ENCODE measurements at places on chromosomes 6 and 20. TPM values are rescaled to one million over a fixed set of nuclear protein-coding genes. Genes with fewer than 3 reads are reported as not detected.

GRCh38 chr6:89122625-89123024 is 4.8 kb upstream of the SRSF12 start:
- peak; percentile 65 for DNase-seq

Gene ECT2L
- not detected for polyA plus RNA-seq

DNA sequence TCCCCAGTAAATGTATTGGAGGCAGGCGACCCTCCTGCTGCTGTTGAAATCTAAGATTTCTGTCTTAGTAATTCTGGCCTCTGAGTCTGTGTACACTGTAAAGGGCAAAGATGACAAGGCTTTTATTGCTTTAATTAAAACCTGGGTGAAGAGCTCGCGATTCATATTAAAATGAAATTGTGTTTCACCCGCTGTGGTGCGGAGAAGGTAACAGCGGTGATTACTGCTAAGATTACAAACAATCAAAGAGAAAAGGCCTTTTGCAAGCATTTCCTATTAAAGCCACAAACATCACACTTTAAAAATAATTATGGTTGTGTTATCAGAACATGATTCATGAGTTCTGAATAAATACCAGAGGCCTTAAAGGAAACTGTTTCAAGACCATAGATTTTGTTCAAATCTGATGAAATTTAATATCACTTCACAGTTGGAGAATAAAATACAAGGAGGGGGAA is 69.3 kb downstream of the TOX2 start:
- no peak for DNase-seq

GRCh38 chr6:422433-423054 is 31.0 kb downstream of the IRF4 start:
- peak; percentile 86 for DNase-seq

Gene ALDH5A1
- polyA plus RNA-seq: 10.7 TPM
